ENCODE measurements at places on chromosomes 2 and 18.

DNA sequence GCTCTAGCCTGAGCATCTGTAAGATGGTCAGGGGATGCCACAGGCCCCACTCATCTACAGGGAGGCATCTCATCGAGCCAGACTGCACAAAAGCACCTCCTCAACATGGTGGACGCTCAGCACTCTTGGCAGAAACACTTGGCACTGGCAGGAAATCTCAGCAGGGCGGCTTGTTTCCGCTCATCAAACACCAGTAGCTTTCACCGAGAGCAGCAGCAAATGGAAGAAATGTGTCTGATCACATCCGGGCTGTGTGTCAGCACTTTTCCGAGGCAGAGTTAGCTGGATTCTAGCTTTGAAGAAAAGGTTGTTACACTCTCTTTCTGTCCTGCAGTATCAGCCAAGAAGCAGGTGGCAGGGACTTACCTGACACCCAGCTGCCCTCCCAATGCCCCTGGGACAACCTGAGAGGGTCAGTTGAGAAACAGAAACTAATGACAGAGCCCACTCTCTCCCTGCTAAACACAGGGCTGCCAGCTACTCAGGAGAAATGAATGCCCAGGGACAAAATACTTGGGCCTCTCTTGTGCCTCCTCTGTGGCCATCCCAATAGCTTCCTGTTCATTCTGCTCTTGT is 68.9 kb upstream of the FZD7 start:
- no peak for DNase-seq

- no peak for DNase-seq
Measured at GRCh38 chr2:69013840-69014821, 1.2 kb downstream of the ANTXR1 start.

- no peak for DNase-seq
Measured at GRCh38 chr2:156590085-156590739, 154.0 kb downstream of the GPD2 start.

DNA sequence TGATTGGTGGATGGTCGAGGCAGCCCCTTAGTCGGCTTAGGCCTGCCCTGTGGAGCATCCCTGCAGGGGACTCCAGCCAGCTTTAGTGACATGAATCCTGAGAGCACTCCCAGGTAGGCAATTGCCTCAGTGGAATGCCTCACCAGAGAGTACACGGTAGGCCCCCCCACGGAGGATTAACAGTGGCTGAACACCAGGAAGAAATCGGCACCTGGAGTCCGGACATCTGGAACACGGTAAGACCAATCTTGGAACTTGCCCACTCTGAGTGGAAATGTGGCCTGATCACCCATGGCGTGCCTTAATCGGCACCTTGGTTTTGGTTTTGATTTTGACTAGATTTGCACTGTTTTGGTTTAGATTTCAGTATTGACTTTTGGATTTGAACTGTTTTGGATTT is 326.2 kb upstream of the NCKAP5 start:
- no peak for DNase-seq

GRCh38 chr2:64063924-64064331 is 44.7 kb upstream of the VPS54 start:
- no peak for DNase-seq

GRCh38 chr2:128359841-128360240 is 41.2 kb upstream of the HS6ST1 start:
- no peak for DNase-seq

DNA sequence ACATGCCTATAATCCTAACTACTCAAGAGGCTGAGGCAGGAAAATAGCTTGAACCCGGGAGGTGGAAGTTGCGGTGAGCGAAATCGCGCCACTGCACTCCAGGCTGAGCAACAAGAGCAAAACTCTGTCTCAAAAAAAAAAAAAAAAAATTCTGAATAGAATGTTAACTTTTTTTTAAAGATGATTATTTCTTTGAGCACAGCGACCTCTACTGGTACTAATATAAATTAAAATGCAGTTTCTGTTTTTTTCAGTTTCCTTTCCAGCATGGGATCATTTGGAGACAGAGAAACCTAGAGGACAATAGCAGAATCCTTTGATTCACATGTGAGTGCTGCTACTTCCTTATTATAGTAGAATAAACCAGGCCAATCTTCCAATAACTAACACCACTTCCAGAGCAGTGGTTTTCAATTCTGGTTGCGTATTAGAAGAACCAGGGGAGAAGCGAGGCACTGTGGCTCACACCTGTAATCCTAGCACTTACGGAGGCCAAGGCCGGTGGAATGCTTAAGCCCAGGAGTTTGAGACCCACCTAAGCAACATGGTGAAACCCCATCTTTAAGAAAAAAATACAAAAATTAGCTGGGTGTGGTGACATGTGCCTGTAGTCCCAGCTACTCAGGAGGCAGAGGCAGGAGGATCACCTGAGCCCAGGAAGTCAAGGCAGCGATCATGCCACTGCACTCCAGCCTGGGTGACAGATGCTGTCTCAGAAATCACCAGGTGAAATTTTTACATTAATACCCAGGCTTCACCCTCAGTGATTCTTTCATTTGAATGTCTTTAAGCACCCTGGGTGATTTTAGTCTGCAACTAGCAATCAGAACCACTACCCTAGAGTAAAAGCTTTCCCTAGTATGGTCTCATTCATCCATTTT is 10.1 kb downstream of the SRSF7 start:
- DNase-seq = no peak

DNA sequence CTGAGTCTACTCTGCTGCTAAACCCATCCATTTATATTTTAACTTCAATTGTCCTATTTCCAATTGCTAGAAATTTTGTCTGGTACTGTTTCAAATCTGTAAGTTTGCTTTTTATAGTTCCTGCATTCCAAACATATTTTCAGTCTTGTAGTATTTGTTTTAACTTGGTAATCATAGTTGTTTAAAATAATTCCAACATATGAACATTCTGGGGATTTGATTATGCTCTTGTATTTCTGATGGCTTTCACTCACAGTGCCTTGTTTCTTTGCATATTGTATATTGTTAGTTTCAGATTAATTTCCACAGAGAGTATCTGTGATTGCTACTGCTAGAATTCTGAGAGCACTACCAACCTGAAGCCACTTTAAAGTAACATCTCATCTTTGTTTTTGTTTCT is 202.4 kb downstream of the ETAA1 start:
- DNase-seq = no peak

- no peak for DNase-seq
Measured at GRCh38 chr2:185802926-185803325, 64.3 kb downstream of the FSIP2 start.

- DNase-seq = no peak
Measured at GRCh38 chr2:12804091-12804856, 87.5 kb downstream of the TRIB2 start.

- no peak for DNase-seq
Measured at GRCh38 chr2:142179686-142180085, 48.9 kb upstream of the LRP1B start.

DNA sequence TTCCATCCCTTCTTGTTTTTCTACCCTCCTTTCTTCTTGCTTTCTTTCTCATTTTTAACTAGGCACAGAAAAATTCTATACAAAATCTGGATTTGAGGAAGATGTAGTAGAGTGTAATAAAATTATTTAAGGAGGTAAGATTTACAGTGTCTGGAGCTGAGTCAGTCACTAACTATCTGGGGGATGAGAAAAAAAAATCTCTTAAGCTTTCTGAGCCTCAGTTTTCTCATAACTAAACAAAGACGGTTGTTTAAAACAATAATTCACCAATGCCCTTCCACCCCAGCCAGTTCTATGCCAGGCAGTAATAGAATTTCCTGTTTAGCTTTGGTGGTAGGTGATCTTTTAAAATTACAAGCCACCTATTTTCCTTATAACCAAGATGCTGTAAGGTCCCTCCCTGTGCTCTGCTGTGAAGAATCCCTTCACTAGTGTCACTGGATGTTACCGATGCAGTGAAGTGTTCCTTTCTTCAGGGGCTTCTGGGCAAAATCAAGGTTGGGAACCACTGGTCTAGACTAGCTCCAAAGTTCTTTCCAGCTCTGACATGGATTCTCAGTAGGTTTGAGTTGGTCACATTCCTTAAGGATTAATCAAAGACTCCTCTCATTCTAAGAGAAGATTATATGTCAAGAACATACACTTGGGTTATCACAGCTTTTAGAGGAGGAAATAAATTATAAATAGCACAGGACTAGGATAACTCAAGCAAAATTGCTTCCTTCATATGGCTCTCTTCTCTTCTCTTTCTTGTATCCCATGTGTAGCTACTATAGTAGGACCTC is 289.0 kb downstream of the CDH2 start:
- no peak for DNase-seq

- no peak for DNase-seq
Measured at GRCh38 chr2:167965907-167966761, 281.3 kb downstream of the STK39 start.

- DNase-seq = no peak
Measured at GRCh38 chr2:169980643-169981042, 153.4 kb downstream of the UBR3 start.

DNA sequence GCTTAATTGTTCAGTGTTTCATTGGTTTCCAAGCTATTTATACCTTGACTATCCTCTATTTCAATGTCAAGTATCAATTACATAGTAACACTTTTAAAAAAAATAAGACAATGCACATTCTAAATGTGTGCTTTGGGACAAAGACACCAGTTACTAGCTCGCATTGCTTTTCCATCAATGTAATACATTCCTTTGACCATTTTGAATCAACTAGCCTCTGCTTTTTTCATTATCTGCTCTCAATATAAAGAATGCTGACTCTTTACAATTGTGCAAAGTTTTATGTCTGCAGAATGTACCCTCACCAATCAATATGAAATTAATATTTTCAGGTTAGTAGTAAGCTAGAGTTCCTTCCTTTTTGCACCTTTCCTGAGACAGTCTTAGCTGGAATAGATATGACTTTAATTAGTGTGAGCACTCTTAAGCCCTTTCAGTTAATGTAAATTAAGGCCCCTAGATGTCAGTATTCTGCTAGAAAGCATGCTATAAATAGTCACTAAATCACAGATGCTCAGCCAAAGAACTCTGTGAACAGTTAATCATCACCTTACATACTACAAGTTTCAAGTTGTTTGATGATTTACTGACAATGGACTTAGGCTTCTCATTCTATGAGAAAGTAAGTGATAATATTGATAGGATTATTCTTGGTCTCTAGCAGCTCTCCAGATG is 413.6 kb downstream of the PTH2R start:
- DNase-seq = no peak

- DNase-seq = no peak
Measured at GRCh38 chr18:76339246-76339620, 155.8 kb downstream of the ZNF516 start.

GRCh38 chr2:58798676-58799208 is 557.6 kb upstream of the FANCL start:
- DNase-seq = no peak
